ACHN (cell line): ENCODE measurements at places on chromosomes 2 and 18.

GRCh38 chr2:160970052-160970965 is 189.9 kb upstream of the TANK start:
- DNase-seq, result peak; percentile 90

GRCh38 chr2:44100351-44100750 is 68.3 kb upstream of the PPM1B start:
- DNase-seq, result peak; percentile 91

GRCh38 chr2:151849413-151850010 is 21.3 kb upstream of the ARL5A start:
- DNase-seq, result no peak

DNA sequence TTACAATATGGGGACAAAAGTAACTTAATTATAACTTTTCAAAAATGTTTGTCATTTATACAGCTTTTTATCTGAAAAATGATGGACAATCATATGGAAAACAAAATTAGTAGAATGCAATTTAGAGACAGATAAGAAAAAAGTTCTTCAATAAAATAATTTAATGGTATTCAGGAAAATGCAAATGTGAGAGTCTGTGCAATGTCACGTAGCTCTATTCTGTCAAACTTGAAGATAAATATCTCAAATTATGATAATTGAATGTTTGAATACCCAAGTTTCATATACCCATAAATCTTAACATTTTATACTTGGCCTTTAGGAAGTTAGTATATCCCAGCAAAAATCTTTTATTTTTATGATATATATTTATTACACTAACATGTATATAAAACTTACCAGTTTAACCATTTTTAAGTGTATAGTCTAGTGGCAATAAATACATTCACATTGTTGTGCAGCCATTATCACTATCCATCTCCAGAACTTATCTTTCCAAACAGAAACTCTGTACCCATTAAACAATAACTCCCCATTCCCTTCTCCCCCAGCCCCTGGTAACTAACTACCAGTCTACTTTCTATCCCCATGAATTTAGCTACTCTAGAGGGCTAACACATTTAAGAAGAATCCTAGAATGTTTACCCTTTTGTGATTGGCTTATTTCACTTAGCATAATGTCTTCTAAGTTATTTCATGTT is 311.5 kb downstream of the SOCS6 start:
- no peak for DNase-seq

DNA sequence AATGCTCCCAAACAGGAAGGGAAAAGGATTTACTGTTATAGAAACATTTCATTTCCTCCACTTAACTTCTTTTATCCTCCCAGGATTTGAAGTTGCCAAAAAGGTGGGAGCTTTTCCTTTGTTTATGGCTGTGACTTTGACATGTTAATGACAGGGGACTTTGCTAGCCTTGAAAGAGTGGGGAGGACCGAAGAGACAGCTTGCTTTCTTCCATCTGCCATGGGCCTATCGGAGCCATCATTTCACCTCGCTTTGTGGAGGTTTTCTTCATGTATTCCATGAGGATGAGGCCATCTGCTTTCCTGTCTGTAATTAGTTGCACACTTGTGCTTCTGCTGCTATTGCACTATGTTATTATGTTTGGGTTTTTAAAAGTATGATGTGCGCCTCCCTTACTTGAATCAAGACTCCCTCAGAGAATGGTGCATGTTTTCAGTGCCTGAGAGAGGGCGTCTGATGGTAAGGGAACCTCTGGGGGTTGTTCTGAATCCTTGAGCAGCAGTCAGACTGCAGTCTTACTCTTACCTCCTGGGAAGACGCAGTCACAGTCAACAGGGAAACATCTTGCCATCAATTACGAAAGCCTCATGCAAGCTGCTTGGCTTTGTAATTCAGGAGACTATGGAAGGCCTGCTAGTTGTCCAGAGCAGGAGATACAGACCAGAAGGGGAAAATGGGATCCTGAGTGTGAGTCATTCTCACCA is 173.3 kb upstream of the MGAT5 start:
- no peak for DNase-seq

GRCh38 chr18:43482600-43482999 is 205.3 kb upstream of the SYT4 start:
- DNase-seq, result no peak

GRCh38 chr2:104685591-104685990 is 168.3 kb upstream of the POU3F3 start:
- DNase-seq, result no peak

DNA sequence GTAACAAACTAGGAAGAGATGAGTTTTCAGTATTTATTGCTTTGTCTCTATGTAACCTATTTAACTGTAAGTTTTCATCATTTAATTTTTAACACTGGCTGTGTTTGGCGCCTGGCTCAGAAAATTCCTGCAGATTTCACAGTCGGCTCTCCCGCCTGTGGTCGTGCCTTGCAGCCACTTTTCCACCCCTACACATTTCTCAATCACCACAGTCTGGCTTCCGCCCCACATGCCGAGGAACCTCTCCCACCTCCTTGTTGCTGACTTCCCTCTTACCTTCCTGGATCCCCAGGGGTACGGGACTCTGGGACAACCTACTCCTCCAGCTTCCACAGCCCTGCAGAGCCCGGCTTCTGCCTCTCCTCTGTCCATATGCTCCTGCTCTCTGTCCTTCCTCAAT is 41.6 kb upstream of the MGAT4A start:
- DNase-seq, result no peak

GRCh38 chr2:131127981-131128380 is 22.8 kb downstream of the PLEKHB2 start:
- DNase-seq, result no peak

DNA sequence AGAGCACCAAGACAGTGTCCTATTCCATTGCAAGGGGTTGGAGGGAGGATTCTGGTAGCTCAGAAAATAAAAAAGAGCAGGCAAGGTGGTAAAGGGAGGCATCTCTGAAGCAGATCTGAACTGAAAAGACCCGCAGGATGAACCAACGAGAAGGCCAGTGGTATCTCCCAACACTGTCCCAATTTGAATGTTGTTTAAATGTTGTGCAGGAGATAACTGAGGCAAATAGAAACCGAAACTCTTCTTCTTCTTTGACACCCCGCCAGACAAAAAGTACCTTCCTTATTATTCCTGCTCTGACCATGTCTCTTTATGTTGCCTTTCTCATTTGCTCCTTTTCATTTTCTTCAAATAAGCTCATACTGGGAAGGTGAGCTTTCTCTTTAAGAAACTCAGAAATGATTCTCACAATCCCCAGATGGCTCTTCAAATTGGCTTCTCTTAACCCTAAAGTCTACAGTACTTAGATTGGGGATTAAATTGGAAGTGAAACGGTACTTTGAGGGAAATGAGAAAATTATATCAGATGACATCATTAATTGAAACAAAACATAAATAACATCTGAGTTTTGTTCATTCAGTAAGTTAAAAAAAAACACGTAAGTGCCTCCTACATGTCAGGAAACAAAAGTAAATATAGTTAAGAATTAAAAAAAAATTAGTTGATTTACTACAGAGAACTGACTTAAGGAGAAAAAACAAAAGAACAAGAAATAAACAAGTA is 143.6 kb downstream of the WDPCP start:
- no peak for DNase-seq

- no peak for DNase-seq
Measured at GRCh38 chr2:58540681-58541080, 299.6 kb upstream of the FANCL start.

- DNase-seq, result no peak
Measured at GRCh38 chr2:28071221-28071620, 180.7 kb downstream of the BABAM2 start.

GRCh38 chr2:158120102-158120501 is 18.4 kb downstream of the UPP2 start:
- no peak for DNase-seq

GRCh38 chr2:11647834-11648600 is 22.0 kb downstream of the NTSR2 start:
- DNase-seq, result peak; percentile 10

DNA sequence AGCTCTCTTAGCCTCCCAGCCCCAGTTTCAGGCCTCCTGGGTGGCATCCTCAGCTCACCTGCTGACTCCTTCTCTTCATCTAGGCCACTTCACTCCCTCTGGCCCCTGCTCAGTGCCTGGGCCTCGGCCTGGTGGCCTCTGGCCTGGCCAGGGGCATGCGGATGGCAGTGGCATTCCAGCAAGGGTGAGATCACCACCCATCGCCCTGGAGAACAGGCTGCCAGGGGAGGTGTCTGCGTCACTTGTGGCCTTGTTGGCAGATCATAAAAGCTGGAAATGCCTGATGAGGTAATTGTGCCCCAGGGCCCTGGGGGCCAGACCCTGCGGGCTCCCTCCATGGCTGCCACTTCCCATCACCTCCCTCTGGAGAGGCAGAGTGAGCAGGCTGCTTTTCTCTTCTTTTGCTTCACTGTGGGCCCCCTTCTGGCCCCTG is 72.5 kb upstream of the SMAD2 start:
- DNase-seq, result peak; percentile 90

- no peak for DNase-seq
Measured at GRCh38 chr2:55966401-55967118, 43.0 kb upstream of the EFEMP1 start.

- peak; percentile 69 for DNase-seq
Measured at GRCh38 chr18:77207540-77207939, 42.1 kb upstream of the GALR1 start.

- no peak for DNase-seq
Measured at GRCh38 chr2:164458792-164459191, 162.5 kb downstream of the GRB14 start.

GRCh38 chr2:121705958-121706357 is 30.7 kb downstream of the NIFK start:
- DNase-seq, result no peak

- peak; percentile 23 for DNase-seq
Measured at GRCh38 chr18:50928551-50928950, 39.3 kb upstream of the ELAC1 start.

- DNase-seq, result no peak
Measured at GRCh38 chr2:96984300-96984699, 2.1 kb downstream of the FAM178B start.

GRCh38 chr2:224106794-224107193 is 67.7 kb upstream of the SERPINE2 start:
- no peak for DNase-seq

GRCh38 chr18:75053028-75053629 is 155.8 kb downstream of the PTGR3 start:
- no peak for DNase-seq

DNA sequence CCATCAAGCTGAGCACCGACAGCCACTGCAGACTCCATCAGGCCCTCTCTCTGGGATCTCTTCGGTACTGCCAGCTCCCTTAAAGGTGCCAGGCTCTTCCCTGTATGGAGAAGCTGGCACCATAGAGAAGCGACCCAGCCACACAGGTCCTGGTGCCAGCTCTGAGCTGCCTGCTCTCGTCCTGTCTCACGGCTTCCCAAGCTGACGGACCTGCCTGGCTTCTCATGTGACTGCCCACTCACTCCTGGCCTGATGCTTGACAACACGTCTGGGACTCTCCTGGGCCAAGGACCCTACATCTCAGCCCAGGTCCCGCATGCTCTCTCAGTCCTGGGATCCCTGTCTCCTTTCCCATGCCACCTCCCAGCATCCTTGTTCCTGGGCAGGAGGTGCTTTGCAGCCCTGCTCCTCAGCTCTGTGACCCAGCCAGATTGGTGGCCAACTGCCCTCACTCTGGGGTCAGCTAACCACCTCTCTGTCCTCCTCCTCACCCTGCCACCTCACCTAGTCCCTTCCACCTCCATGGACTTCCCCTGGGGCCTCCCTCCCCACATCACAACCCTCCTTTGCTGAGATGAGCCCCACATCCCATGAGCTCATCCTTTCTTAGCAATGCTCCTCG is 12.5 kb upstream of the ATOH8 start:
- no peak for DNase-seq

GRCh38 chr2:239934571-239935171 is 90.5 kb downstream of the NDUFA10 start:
- peak; percentile 51 for DNase-seq

GRCh38 chr2:216428618-216429350 is 16.5 kb downstream of the SMARCAL1 start:
- no peak for DNase-seq

DNA sequence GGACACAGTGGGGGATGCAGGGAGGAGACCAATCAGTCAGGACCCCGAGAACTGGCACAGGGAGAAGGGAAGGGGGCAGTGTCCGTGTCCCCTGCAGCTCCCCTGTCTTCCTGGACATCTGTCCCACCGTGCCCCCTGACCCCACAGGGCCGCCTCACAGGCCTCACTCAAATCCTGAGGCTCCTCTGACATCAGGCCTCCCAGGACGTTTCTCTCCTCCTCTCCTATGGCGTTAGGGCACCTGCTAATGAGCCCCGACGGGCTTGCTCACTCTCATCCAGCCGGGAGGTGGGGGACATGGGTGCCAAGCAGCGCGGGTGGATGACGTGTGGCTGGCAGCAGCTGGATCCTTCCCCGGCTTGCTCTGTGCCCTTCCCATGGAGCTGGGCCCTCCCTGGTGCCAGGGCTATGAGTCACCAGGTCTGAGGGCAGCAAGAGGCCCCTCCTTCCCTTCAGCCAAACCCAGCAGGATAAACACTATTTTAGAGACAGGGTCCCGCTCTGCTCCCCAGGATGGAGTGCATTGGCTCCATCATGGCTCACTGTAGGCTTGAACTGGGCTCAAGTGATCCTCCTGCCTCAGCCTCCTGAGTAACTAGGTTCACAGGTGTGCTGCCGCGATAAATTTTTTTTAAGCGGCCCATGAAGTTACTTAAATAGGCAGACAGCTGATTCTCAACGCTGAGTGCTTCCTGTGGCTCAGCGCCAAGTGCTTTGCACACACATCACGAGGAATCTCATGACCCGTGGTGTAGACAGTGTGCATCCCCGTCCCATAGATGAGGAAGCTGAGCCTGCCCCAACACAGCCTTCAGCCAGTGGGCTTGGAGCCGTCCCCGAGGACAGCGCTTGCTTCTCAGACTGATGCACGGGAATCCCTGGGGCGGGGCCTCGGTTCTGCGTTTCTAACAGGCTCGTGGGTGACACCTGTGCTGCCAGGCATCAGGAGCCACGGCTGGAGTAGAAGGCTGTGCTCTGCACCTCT is 64.5 kb upstream of the HDAC4 start:
- peak; percentile 87 for DNase-seq

- DNase-seq, result no peak
Measured at GRCh38 chr2:166297951-166298350, 77.8 kb downstream of the SCN9A start.

DNA sequence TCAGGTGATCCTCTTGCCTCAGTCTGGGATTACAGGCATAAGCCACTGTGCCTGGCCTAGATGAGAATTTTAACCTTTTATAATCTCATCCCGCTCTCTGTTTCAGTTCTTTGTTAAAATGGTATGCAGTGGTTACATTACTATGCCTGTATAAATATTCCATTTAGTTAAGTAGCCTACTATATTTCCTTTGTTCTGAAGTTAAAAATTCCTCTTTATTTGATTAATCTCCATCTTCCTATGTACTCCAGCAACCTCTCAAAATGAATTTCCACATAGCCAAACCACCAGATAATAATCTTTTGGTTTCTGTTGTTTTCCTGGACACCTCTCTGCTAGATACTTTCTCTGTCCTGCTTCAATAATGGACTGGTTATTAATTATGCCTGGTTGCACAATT is 15.8 kb downstream of the RAB10 start:
- DNase-seq, result no peak

GRCh38 chr2:172048508-172049503 is 36.5 kb upstream of the DLX1 start:
- no peak for DNase-seq

- no peak for DNase-seq
Measured at GRCh38 chr2:119024152-119024551, 82.2 kb downstream of the MARCO start.

- DNase-seq, result no peak
Measured at GRCh38 chr18:44682871-44683221, 2.2 kb downstream of the SETBP1 start.
